Breast epithelium (tissue), 4 donors: ENCODE measurements at places on chromosomes 13 and 19.

GRCh38 chr19:5436106-5436947 lies 18.9 kb upstream of the ZNRF4 start:
- H3K4me3 ChIP-seq, result no peak overlapping the region
- no peaks in the 10 kb centered on the region for H3K36me3 ChIP-seq
- H3K27me3 ChIP-seq, result peaks cover 26% of the 10 kb centered on the region

DNA sequence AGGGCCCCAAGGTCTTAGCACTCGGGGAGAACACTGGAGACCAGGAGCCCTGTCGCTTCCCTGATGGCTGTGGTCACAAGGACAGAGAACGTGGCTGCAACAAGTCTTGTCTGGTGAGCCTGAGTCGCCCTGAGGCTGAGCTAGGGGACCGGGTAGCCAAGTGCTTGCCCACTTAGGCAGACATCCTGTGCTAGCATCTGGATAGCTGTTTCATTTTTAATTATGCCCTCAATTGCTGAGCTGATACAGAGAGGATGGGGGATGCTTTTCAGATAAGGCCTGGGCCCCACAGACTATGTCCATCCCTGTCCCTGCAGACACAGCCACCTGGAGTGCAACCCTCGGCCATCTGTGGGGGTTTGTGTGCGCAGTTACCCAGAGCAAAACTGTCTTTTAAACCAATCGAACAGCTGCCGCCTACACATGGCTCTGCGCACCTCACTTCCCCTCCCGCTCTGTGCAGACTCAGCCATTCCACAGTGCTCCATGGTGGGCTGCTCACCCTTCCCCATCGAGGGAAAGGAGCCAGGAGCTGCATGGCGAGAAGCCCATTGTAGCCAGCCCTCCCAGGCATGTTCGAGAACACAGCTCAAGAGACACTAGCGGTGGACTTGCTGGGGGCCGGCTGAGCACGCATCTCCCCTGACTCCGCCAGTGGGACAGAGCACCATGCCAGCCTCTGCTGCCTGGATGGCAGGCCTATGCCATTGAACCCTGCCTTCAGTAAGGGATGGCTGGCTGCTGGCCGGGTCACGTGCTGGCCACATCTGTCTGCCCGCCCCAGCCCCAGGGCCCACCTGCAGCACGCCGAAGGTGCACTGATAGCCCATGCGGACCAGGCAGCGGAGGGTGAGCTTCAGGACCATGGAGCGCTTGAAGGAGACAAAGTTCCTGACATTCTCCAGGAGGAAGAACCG lies 19.4 kb upstream of the EIF3G start:
- DNase-seq, result no peak
- H3K4me3 ChIP-seq, result no peak overlapping the region
- no peaks in the 10 kb centered on the region for H3K27me3 ChIP-seq
- H3K4me1 ChIP-seq, result no peaks in the 10 kb centered on the region
- H3K36me3 ChIP-seq, result peaks cover 7% of the 10 kb centered on the region

- H3K27ac ChIP-seq, result no peak overlapping the region
- DNase-seq, result no peak
- no peaks in the 10 kb centered on the region for H3K4me1 ChIP-seq
- H3K4me3 ChIP-seq, result no peak overlapping the region
- H3K36me3 ChIP-seq, result no peaks in the 10 kb centered on the region
These were observed 133.7 kb downstream of the IER2 start for GRCh38 chr19:13283871-13284270.

GRCh38 chr13:50189450-50189849 lies 174.2 kb downstream of the KCNRG start:
- no peak overlapping the region for H3K4me3 ChIP-seq
- H3K36me3 ChIP-seq, result no peaks in the 10 kb centered on the region
- no peaks in the 10 kb centered on the region for H3K27me3 ChIP-seq
- no peak for DNase-seq
- H3K27ac ChIP-seq, result no peak overlapping the region

GRCh38 chr19:42325896-42326771 lies 699 bp downstream of the MEGF8 start:
- H3K4me3 ChIP-seq, result peak overlapping the region; percentile 75
- peaks cover 8% of the 10 kb centered on the region for H3K4me1 ChIP-seq
- no peaks in the 10 kb centered on the region for H3K36me3 ChIP-seq
- H3K27me3 ChIP-seq, result peaks cover 15% of the 10 kb centered on the region
- no peak for DNase-seq
- H3K27ac ChIP-seq, result peak overlapping the region; percentile 77

DNA sequence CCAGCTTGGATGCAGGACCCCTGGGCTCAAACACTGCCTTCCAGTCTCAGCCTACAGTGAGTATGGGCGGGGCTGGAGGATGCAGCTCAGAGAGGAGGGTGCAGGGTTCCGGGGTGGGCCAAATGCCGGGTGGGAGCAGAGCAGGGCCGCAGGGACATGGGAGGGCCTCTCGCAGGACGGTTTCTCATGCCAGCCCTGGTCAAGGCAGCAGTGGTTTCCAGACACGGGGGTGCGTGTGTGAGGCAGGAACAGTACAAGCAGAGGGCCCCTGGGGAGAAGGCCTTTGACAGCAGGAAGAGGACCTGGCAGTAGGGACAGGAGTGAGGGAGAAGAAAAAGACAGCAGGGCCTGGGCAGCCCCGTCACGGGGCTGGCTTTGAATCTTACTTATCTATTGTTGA lies 34.1 kb downstream of the CRTC1 start:
- H3K4me1 ChIP-seq, result no peaks in the 10 kb centered on the region
- H3K4me3 ChIP-seq, result no peak overlapping the region
- H3K36me3 ChIP-seq, result no peaks in the 10 kb centered on the region
- H3K27ac ChIP-seq, result no peak overlapping the region
- DNase-seq, result no peak
- H3K27me3 ChIP-seq, result no peaks in the 10 kb centered on the region

- H3K4me1 ChIP-seq, result no peaks in the 10 kb centered on the region
- H3K4me3 ChIP-seq, result no peak overlapping the region
- no peak for DNase-seq
- H3K27ac ChIP-seq, result no peak overlapping the region
These were observed 312.5 kb downstream of the DCLK1 start for GRCh38 chr13:35818633-35819067.

- DNase-seq, result no peak
- H3K36me3 ChIP-seq, result no peaks in the 10 kb centered on the region
- H3K4me3 ChIP-seq, result no peak overlapping the region
- H3K4me1 ChIP-seq, result no peaks in the 10 kb centered on the region
These were observed 54.5 kb downstream of the KL start for GRCh38 chr13:33070713-33071112.

GRCh38 chr19:4910594-4911281 lies 1.4 kb downstream of the UHRF1 start:
- H3K27ac ChIP-seq, result no peak overlapping the region
- H3K36me3 ChIP-seq, result no peaks in the 10 kb centered on the region

DNA sequence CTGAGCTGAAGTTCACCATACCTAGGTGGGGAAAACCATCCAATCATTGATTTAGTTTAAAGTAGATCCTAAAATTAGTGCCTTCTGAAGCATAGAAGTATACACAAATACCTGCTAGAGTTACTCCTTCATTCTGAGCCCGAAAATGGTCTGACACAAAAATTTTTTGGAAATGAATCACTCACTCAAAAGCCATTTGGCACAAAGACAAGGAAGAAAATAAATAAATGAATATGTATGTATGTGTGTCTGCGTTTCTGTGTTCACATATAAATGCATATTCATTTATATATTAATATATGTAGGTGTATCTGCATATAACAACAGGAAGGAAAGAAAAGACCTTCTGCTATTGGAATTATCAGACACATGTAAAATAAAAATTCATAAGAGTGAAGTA lies 614.4 kb upstream of the PCDH9 start:
- H3K4me3 ChIP-seq, result no peak overlapping the region
- no peak overlapping the region for H3K27ac ChIP-seq
- no peak for DNase-seq
- no peaks in the 10 kb centered on the region for H3K27me3 ChIP-seq

GRCh38 chr19:6272913-6273600 lies 6.7 kb downstream of the MLLT1 start:
- H3K27me3 ChIP-seq, result no peaks in the 10 kb centered on the region
- peak overlapping the region; percentile 82 for H3K27ac ChIP-seq
- H3K4me1 ChIP-seq, result peaks cover 25% of the 10 kb centered on the region
- DNase-seq, result no peak
- no peaks in the 10 kb centered on the region for H3K36me3 ChIP-seq

GRCh38 chr19:3375221-3376090 lies 9.1 kb downstream of the NFIC start:
- peak overlapping the region; percentile 31 for H3K4me3 ChIP-seq
- no peaks in the 10 kb centered on the region for H3K36me3 ChIP-seq
- peak overlapping the region; percentile 94 for H3K27ac ChIP-seq
